Fibroblast of skin of right biceps (primary cell): ENCODE measurements at places on chromosomes 5 and 9.

GRCh38 chr5:38319491-38319890 is 61.1 kb downstream of the EGFLAM start:
- no peak for DNase-seq

DNA sequence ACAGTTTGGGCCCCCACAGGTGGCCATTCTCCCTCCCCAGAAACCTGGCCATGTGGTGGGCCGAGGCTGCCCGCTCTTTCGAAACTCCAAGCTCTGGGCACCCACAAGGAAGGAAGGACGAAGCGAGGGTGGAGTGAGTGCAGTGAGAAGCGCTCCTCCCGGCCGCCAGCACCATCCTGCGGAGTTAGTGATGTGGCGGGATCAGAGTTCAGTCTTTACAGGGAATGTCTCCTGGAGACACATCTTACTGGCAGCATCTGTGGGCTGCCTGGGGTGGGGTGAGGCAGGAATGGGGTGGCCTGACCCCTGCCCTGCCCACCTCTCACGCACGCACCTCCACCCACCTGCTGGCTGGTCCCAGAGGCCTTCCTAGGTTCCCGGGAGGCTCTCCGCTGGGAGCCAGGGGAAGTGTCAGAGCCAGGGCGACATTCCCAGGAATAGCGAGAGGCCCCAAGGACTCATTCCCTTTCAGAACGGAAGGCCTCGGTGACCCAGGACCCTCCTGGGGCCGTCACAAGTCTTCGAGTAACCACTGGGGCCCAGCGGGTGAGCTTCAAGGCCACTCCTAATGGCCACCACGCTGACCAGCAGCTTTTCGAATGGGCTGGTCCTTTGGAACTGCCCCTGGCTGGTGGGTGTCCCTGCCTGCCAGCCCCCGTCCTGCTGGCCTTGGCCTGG is 5.5 kb upstream of the RNU6ATAC start:
- DNase-seq, result no peak

- no peak for DNase-seq
Measured at GRCh38 chr5:135824541-135825041, 9.9 kb upstream of the SLC25A48 start.

DNA sequence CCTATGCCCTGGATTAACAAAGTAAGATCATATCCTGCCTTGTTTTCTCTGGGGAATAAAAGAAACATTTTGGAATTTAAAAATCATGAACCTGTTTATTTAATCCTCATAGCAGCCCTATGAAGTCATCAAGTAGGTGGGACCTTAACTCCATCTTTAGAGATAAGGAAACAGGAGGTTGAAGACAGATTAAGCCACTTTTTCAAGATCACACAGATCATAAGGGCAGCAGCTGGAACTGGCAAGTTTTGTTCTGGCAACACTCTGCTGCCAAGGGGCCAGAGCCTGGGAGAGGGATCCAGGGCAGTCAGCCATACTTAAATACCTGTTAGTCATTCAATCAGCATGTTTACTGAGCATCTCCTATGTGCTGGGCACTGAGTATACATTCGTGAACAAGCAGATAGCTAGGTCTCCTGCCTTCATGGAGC is 63.7 kb downstream of the SLC1A1 start:
- DNase-seq, result peak; percentile 56

- no peak for DNase-seq
Measured at GRCh38 chr5:120164986-120165385, 299.1 kb upstream of the PRR16 start.

DNA sequence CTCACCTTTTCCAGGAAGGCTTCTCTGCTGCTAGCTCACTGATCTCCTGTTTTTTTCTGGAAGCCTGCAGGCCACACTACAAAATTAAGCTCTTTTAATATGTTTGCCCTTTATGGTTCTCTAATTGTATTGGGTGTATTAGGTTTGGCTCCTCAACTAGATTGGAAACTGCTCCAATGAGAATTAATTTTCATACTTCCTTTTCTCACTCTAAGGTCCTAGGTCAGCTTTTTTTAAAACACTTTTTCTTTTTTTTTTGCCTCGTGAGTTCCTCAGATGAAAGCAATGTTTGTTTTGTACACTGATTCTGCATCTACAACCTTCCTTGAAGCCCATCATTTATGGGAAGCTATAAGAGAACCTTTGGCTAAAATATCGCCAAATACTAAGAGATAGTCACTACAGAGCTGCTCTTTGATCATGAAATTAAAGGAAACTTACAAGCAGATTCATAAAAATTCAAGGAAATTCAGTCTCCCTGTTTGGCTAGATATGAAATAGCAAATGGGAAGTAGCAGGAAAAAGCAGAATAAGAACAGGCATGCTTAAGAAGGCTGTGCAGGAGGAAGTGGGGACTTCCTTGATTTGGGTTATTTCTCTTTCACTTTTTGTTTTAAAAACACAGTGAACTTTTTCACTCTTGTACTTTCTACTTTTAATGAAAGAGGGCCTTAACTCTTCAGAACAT is 55.2 kb upstream of the FYB1 start:
- no peak for DNase-seq

DNA sequence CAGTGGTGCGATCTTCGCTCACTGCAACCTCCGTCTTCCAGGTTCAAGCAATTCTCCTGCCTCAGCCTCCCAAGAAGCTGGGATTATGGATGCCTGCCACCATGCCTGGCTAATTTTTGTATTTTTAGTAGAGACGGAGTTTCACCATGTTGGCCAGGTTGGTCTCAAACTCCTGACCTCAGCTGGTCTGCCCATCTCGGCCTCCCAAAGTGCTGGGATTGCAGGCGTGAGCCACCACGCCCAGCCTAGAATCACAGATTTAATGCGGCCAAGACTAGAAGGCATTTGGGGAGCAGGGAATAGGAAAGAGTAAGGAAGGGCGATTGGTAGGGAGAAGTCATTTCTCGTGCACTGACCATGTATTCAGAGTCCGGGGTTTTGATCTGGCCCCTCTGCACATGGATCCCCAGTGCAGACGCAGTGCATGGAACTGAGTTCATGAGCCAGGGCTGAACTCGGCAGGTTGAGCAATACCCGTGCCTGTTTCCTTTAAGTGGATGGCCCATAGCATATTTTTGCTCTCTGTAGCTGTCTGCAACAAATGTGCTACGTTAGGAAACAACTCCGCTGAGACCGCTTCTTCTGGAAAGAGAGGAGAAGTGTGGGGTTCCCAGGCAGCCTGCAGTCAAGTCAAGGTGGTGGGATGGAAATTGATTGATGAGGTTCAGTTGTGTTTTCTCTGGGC is 3.4 kb upstream of the HMCN2 start:
- DNase-seq, result no peak

DNA sequence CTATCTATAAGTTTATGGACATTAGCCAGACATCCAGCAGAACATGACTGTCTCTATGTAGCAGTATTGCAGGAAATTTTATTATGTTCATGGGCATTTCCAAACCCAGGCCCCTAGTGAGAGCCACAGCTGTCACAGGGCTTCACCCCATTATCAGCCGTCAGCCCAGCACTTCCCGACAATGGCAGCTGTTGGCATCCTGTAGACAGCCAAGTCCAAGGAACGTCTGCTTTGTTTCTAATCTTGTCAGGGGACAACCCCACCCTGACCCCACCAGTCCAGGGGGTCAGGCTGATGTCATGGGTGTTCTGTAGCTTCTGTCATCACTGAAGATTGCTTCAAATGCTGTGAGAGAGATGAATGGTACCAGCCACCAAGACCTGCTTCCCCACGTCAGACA is 565.3 kb upstream of the BRINP1 start:
- DNase-seq, result no peak

GRCh38 chr5:119036101-119036762 is 34.7 kb upstream of the DMXL1 start:
- peak; percentile 84 for DNase-seq

- no peak for DNase-seq
Measured at GRCh38 chr9:108001237-108001636, 511.7 kb upstream of the KLF4 start.

DNA sequence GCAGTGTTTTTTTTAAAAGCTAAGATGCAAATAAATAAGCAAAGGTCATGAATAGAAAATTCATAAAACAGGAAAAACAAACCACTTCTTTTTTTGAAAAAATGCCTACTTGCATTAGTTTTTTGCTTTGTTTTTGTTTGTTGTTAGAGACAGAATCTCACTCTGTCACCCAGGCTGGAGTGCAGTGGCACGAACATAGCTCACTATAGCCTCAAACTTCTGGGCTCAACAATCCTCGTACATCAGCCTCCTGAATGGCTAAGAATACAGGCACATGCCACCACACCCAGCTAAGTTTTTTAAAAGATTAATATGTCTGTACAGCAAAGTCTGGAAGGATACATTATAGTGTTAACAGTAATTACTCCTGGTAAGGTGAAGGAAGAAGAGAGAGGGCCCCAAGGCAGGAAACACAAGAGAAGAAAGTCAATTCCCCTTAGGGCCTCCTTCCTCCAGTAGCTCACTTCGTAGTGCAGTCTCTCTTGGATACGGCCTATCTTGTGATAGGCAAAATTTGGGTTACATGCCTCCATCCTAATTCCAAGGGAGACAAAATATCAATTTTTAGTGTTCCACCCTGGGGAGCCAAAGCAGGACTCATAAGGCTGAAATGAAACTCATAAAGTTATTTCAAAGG is 15.3 kb downstream of the FAM169A start:
- DNase-seq, result no peak

DNA sequence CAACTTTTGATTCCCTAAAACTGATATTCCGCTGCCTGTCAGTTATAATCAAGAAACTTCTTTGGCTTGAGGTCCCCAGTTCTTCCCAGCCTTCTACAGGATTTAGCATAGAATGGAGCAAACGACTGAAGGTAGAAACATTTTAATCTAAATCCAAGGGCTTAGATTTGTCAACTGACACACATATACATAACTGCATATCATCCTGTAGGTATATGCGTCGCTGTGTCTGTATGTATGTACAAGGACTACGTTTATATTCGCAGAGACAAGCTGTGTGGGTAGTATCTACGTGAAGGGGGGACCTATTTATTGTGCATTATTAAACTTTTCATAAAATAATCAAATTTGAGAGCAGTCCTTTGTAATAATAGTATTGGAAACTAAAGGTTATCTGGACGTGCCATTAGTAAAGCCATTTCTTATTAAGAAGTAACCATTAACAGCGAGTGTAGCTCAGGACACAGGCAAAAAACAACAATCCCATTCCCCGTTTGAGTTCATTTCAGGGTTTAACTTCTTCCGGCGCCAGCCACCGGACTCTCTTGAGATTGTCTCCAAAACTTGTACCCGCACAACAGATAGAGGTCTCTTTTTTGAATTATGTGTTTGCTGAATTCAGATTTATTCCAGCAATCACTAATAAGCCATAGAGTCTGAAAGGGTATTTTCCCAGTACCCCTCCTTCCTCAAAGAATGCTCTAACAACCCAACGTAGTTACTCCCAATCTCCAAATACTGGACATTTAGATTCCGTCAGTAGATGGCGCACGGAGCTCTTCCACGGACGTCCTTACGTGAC is 2.1 kb upstream of the MLLT3 start:
- peak; percentile 69 for DNase-seq

DNA sequence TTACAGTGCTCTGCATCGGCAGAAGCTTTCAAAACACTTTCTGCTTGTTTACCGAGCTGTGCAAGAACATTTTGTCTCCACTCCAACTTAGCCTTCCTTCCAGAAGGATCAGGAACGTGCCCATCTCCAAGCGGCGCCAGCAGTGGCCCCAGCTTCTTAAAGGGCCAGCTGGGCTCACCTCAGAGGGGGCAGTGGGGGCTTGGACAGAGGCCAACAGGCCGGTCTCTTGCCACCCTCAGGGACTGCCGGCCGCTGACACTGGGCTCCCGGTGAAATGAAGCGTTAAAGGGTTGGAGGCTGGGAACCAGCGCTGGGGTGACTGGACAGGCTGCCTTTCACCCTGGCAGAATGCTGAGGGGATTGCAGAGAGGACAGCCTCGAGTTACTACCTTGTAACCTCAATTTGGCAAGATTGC is 67.0 kb upstream of the RNU6ATAC start:
- DNase-seq, result no peak

- no peak for DNase-seq
Measured at GRCh38 chr5:56152437-56152836, 80.7 kb downstream of the ANKRD55 start.

DNA sequence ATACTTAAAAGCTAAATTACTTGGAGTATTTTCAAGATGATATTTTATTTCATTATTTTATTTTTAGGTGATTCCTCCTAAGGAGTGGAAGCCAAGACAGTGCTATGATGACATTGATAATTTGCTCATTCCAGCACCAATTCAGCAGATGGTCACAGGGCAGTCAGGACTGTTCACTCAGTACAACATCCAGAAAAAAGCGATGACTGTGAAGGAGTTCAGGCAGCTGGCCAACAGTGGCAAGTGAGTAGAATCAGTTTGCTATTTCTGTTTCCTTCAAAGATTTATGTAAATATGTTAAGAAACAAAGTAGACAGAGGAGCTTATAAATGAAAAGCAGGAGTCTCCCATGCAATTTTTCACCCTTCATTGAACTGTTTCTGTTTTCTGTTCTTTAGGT is 47.8 kb downstream of the KDM4C start:
- DNase-seq, result peak; percentile 35

GRCh38 chr5:75622564-75622963 is 11.3 kb downstream of the ANKDD1B start:
- DNase-seq, result no peak

DNA sequence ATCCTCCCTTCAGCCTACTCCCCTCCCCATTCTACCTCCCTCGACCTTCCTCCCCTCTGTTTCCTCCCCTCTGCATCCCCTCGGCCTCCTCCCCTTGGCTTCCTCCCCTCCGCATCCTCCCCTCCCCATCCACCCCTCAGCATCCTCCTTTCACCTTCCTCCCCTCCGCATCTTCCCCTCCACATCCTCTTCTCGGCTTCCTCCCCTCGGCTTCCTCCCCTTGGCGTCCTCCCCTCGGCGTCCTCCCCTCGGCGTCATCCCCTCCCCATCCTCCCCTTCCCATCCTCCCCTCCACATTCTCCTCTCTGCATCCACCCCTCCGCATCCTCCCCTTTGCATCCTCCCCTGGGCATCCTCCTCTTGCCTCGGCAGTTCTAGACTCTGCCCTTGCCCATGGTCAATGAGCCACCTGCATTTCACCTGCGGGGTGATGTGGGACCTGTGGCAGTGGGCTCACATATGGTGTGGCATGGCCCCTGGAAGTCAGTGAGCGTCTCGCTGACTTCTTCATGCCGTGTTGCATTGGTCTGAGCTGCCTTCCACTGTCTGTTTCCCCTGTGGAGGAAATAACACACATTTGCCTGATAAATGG is 113.0 kb downstream of the WNK2 start:
- DNase-seq, result no peak

GRCh38 chr9:95127249-95128176 is 190.0 kb downstream of the FANCC start:
- peak; percentile 76 for DNase-seq

DNA sequence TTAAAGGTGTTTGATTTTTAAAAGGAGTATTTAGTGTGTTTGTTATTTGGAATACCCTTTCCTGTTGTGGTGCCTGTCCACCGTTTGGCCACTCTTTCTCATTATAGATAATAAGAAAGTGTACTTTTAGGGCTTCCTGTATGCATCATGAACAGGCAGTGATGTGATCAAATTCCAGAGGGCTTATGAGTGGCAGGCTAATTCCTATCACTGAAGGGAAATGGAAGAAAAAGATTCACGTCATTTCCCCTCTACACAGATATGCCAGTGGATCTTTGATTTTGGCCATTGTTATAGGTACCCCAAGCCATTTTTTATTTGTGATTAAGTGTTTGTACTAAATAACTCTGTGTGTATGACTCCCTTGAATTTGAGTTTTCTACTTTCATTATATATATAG is 37.1 kb downstream of the RPS6 start:
- no peak for DNase-seq
